ENCODE measurements at places on chromosomes 2 and 18. TPM values are rescaled to one million over a fixed set of nuclear protein-coding genes. Genes with fewer than 3 reads are reported as not detected.

- DNase-seq: no peak
These were observed 302.0 kb downstream of the NCKAP5 start for GRCh38 chr2:133266041-133266925.

Gene PLB1
- polyA plus RNA-seq: 2.0 TPM

Gene EPC2
- 23.6 TPM for polyA plus RNA-seq

Gene MSTN
- polyA plus RNA-seq: 32.8 TPM

Gene VAMP8
- polyA plus RNA-seq: 12.8 TPM

GRCh38 chr2:200051611-200051945, 96.2 kb downstream of the MAIP1 start:
- DNase-seq: no peak

Gene ZNF2
- 4.9 TPM for polyA plus RNA-seq

GRCh38 chr2:241007111-241007510, 8.7 kb downstream of the SNED1 start:
- DNase-seq: no peak

DNA sequence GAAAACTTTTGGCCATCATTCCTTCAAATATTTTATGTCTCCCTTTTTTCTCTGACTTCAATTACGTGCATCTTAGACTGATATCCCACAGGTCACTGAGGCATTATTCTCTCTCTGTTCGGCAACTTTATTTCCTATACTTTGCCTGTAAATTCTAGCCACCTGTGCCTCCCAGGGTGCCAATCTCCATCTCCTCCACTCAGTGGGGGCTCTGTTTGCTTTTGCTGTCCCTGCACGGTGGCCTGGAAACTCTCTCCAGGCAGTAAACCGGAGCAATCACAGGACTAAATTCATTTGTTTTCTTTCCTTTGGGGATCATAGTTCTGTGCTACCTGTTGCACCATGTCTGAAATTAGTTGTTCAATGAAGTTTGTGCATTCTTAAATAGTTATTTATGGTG, 9.6 kb upstream of the MTLN start:
- no peak for DNase-seq

- no peak for DNase-seq
These were observed 18.4 kb upstream of the DSC2 start for GRCh38 chr18:31120594-31120993.

GRCh38 chr2:198483051-198483450, 678.7 kb downstream of the PLCL1 start:
- no peak for DNase-seq

DNA sequence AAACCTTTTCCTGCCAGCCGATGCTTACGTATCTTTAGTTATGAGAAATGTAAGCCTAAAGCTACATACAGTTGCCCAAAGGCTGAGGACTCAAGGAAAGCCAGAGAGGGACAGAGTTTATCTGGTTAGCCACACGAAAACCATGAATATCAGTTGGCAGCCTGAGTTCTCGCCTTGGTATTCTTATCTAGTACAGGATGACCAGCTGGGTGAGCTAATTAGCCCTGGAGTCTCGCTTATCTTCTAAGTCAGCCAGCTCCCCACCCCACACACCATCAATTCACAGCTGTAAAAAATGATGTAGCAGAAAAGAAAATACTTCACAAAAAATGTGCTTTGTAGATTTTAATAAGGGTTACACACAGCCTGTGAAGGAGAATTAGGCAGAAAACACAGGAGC, 617.5 kb upstream of the SOX11 start:
- DNase-seq: no peak

Gene FNDC4
- polyA plus RNA-seq: 7.5 TPM

GRCh38 chr2:30422444-30423040, 24.5 kb upstream of the LCLAT1 start:
- DNase-seq: no peak

Gene FMNL2
- polyA plus RNA-seq: 22.4 TPM

Gene ZNF804A
- polyA plus RNA-seq: 0.13 TPM

Gene RAPGEF4
- 2.4 TPM for polyA plus RNA-seq

Data from forelimb muscle (tissue), 1 donor.